ENCODE measurements at places on chromosomes 11 and 22.

DNA sequence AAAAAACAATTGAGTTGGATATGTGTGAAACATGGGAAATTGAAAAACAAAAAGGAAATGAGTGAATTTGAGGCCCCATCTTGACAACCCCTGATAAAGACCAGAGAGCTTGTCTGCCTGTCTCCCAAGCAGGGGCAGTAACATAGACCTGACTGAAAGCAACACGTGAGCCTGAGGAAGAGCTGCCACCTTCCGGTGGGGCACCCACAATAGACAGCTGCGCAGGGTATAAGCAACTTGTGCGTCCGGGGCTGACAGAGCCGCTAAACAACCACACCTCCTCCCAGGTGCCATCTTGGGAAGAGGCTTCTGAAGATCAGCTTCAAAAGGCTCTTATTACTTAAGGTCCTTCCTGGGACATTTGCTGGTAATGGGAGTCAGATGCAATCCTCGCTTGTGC lies 166.8 kb downstream of the NTM start:
- no peak for DNase-seq

DNA sequence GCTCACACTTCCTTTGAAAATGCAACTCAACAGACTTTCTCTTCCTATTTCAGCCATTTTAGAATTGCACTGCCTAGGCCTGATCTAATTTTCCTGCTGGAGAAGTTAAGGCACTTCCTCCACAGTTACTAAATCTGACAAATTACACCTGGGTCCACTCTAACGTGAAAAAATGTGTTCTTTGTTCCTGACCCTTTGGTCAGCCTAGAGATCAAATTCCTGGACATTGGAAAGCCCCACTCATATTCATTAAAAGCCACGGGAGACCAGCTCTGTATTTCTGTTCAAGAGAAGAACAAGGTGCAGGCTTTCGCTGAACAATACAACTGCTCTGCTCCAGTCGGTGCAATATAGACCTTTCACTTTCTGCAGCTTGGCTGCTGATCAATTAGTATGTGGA lies 96.6 kb downstream of the MPPED2 start:
- DNase-seq: no peak

DNA sequence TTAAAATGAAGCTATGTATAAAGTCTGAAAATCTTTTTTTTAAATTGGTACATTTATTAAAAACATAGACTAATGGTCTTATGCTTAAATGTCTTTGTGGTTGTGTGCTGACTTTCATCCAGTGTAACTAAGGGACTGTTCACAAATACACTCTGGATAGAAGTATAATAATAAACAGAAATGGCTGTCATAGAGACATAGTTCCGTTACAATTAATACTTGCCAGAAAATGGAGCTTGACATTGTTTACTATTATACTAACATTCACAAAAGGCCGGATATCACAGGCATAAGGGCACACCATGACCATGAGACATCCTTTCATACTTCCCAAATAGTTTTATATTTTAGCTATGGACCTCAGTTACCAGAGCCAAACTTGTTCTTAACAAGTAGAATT lies 161.3 kb downstream of the DDX10 start:
- DNase-seq: no peak

DNA sequence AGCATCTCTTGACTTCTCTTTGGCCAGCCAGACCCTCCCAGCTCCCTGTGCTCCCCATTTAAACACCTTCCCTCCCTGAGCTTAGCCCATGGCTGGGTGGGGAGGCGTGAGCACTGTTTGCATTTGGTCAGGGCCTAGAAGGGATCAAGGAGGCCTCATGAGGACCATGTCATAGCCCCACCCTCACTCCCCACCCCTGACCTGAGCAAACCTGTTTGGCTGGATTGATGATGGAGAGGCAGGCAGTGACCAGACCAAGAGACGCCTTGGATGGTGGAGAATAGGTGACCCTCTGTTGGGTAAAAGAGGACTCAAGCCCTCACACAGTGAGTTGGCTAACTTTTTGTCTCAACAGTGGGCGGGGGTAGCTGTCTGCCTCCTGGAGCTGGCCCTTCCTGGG lies 49.9 kb downstream of the ST3GAL4 start:
- no peak for DNase-seq

DNA sequence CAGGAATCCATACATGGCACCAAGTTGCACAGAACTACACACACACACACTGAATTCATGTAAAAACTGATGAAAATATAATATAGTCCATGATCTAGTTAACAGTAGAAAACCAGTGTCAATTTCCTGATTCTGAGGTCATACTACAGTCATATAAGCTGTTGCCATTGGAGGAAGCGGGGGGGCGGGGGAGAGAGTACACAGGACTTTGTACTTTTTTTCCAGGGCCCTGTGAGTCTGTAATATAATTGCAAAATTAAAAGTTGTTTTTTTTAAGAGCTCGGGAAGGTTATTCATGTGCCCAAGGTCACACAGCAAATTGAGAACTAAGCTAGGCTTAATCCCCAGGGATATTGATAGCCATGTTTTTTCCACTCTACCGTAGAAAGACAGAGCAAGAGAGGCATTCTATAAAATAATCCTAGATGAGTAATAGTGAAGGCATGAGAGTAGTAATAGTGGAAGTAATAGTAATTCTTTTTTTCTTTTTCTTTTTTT lies 312.3 kb downstream of the MN1 start:
- no peak for DNase-seq

DNA sequence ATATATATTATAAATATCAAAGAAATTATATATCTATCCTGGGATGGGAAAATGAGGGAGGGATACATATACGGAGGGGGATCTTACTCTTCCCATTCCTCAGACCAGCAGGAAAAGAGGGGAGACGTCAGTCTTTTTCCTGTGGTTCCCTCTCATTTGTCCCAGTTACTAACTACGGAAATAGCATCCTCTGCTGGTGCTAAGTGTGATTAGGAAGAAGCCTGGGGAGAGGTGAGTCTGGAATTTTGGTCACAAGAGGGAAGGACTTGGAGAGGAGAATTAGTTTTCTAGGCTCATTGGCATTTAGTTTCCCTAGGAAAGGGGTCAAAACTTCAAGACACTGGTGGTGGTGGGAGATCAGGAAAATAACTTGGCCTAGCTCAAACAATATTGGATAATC lies 11.6 kb downstream of the MED19 start:
- DNase-seq: no peak

DNA sequence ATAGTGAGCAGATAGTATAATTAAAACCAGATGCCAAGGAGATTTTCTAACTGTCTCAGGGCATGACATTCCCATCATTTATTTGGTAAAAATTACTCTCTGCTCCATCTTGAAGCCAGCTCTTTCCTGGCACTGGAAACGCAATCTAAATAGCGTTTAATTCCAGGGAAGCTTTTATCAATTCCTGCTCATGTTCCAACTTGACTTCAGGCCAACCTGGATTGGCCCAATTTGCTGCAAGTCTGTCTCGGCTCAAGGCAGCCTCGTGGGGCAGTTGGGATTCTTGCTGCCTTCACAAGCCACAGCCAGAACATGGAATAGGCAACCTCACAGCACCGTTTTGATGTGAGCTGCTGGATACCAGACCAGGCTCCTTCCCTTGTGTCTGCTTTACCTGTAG lies 1255.9 kb downstream of the TBC1D22A start:
- no peak for DNase-seq

DNA sequence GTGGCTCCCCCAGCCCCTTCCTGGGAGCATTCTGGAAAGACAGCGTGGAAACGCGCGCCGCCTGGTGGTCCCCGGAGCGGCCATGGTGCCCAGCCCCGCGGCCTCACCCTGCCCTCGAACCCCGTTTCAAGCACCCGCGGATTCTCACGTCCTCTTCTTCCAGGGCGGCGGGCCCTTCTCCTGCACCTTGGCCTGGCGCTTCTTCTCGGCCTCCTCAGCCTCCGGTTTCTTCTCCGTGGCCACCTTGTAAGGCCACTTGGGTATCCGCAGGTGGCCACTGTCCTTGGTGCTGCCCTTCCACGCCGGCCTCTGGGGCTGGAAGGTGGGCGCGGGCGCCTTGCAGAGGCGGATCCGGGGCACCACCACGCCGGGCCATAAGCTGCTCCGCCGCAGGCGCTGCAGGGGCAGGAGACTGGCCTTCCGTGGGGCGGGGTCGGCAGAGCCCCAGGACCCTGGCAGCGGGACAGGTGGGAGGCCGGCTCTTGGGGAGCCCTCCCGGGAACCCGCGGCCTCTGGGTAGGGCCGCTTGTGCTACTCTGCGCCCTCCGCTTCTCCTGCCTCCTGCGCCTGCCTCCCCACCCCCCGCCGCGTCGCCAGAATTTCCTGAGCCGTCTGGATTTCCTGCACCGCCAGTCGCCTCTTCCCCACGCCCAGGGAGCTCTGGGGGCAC lies 83.4 kb downstream of the TRIM51G start:
- no peak for DNase-seq

All from stimulated activated CD8-positive, alpha-beta memory T cell treated with anti-CD3 and anti-CD28 coated beads, Interleukin-2, amount 100 ng/mL, for 1 hour (primary cell).